Stomach (tissue), 19 donors: ENCODE measurements at places on chromosomes 7 and 10.

GRCh38 chr7:117247809-117248208, 75.0 kb downstream of the WNT2 start:
- DNase-seq: no peak

DNA sequence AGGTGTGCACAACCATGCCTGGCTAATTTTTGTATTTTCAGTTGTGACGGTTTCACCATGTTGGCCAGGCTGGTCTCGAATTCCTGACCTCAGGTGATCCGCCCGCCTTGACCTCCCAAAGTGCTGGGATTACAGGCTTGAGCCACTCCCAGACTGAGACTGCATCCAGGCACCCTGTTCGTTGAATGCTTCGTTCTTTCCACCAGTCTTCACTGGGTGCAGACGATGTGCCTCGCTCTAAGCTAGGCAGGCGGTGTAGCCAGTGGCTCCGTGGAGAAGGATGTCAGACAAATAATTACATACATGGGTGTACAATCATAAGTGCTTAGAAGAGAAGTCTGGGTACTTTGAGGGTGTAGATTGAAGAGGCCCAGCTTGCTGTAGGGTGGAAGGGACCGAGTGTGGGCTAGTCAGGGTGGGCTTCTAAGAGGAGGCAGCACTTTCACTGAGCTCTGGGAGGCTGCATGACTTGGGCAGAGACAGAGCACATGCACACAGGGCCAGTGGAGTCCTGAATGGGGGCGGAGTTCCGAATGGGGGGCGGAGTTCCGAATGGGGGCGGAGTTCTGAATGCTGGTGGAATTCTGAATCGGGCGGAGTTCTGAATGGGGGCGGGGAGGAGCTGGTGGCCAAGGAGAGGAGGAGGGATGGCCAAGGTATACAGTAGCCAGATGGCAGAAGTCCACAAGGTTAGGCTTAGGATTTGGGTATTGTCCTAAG, 74.3 kb downstream of the COL26A1 start:
- DNase-seq: no peak

DNA sequence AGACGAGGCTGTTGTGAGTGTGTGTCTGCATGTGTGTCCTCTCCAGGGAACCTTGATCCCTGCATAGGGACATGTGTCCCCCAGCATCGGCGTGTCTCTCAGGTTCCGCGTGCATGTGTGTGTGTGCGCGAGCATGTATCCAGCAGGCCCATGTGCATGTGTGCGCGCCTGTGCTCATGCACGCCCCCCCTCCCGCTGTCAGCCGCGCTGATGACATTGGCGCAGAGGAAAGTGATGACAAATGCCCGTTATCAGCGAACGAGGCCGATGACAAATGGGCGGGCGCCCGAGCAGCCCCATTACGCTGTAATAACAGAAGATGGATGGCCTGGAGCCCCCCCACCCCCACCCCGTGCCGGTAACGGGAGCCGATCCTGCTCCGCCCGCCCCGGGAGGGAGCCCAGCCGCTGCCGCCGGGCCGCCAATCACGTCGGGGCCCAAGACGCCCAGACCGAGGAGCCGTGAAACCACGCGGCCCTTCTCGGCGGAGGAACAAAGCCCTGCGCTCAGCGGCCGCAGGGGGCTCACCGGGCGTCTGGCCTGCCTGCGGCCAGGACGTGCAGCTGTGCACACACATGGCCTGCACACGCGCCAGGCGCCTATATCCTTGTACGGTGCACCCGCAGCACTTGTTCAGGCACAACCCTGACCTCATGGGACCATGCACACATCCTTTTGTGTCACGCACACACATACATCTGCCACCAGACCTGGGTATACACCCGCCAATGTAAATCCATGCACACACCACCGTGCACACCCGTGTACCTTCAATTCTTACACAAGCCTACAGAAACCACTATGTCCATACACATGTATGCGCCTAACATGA, 21.5 kb downstream of the POLL start:
- no peak for DNase-seq

GRCh38 chr7:103686064-103686463, 240.1 kb upstream of the SLC26A5 start:
- DNase-seq: peak; percentile 17

DNA sequence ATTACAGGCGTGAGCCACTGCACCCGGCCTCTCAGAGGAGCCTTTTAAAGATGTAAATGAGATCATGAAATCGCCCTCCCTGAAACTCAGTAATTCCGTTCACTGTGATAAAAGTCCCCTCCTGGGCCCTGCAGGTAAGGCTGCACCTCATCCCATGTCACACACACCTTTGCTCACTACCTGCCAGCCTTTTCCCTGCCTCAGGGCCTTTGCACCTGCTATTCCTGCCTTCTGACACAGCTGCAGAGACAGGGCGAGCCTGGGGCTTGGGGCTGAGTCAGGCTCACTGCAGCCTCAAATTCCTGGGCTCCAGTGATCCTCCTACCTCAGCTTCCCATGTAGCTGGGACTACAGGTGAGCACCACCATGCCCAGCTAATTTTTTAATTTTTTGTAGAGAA, 118.8 kb downstream of the MYL10 start:
- no peak for DNase-seq

- no peak for DNase-seq
Measured at GRCh38 chr10:79031723-79032122, 37.0 kb upstream of the ZMIZ1 start.

DNA sequence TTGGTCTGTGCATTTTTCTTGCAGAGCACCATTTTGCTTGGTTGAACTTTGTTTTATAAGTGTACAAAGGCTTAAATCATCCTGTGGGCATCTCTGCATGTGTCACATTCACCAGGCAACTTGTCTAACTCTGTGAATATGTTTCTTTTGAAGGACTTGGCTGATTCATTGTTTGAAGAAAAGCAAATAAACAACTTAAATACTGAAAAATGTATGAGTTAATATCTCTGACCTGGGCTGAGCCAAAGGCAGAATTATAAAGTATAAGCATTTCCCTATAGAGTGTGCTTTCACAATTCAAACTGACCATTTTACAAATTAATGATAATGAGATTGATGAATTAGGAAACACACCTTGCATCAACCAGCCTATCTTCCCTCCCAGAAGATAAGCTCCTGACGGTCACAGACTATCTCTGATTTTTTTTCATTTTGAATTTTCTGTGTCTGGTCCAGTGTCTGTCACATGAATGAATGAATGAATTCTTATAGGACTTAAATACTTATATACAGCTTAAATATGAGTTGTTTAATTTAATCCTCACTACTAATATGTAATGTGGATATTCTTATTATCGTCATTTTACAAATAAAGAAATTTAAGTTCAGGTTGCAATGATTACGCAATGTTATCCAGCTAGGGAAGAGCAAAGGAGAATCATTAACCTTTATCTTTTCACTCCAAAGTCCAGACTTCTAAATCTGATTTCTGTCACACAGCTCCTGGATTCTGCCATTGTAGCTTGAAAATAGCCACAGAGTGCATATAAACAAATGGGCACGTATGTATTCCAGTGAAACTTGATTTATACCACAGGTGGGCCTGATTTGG, 182.0 kb upstream of the PHYHIPL start:
- DNase-seq: no peak

- no peak for DNase-seq
Measured at GRCh38 chr10:87931836-87932230, 68.4 kb downstream of the PTEN start.

GRCh38 chr10:28400681-28401080, 97.8 kb upstream of the MPP7 start:
- DNase-seq: no peak

DNA sequence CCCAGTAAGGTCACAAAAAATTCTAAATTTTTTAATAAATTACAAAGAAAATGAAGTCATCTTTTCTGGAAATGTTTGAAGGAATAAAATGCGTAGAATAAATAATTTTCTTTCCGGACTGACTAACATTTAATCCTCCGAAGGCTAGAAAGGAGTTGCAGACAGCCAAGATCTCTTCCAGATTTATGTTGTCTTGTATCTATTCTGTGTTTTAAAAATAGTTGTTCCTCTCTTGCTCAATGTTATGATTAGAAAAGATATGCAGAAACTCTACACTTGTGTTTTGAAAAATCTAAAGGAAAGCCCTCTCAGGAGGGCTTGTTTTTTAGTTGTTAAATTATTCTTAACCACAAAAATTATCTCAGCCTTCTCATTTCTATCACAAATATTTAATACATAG, 70.7 kb downstream of the MACC1 start:
- no peak for DNase-seq

GRCh38 chr10:122243550-122243949, 27.5 kb upstream of the BTBD16 start:
- DNase-seq: peak; percentile 70

GRCh38 chr7:157589680-157590079, 252.9 kb downstream of the DNAJB6 start:
- DNase-seq: no peak

- DNase-seq: no peak
Measured at GRCh38 chr10:24363070-24363469, 154.1 kb downstream of the KIAA1217 start.

DNA sequence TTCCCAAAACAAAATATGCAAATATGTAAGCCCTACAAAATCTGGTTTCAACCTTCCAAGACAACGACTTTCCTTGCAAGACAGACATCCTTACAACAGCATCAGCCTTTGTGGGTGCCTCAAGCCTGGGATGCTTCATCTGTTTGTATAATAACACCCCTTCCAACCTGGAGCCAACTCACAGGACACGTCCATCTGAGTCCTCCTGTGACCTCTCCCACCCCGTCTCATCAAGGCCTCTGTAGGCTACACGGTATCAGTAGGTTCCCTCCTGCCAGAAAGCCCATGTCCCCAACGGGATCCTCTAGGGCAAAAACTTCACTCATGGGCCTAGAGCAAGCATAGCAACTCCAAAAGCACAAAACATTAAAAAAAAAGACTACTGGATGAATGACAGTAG, 173.2 kb downstream of the TNS3 start:
- DNase-seq: no peak

GRCh38 chr10:61835069-61835945, 66.2 kb upstream of the ARID5B start:
- peak; percentile 29 for DNase-seq

DNA sequence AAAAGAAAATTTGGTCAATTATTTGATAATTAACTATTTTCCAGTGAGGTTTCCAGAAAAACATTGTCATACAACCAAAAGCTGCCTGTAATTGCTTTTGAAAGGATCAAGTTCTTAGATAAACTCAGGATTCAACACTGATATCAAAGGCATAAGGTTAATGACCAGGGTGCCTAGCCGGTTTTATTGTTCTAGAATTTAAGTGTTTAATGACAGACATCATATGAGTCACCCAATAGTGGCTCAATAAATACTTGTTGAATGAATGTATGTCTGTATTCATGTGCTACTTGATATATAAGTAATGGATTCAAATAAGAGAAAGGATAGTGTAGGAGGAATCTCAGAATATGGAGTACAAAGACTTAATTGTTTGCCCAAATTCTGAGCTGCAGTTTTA, 196.1 kb upstream of the LRGUK start:
- DNase-seq: no peak

- no peak for DNase-seq
Measured at GRCh38 chr7:116145245-116145852, 65.0 kb upstream of the TES start.

DNA sequence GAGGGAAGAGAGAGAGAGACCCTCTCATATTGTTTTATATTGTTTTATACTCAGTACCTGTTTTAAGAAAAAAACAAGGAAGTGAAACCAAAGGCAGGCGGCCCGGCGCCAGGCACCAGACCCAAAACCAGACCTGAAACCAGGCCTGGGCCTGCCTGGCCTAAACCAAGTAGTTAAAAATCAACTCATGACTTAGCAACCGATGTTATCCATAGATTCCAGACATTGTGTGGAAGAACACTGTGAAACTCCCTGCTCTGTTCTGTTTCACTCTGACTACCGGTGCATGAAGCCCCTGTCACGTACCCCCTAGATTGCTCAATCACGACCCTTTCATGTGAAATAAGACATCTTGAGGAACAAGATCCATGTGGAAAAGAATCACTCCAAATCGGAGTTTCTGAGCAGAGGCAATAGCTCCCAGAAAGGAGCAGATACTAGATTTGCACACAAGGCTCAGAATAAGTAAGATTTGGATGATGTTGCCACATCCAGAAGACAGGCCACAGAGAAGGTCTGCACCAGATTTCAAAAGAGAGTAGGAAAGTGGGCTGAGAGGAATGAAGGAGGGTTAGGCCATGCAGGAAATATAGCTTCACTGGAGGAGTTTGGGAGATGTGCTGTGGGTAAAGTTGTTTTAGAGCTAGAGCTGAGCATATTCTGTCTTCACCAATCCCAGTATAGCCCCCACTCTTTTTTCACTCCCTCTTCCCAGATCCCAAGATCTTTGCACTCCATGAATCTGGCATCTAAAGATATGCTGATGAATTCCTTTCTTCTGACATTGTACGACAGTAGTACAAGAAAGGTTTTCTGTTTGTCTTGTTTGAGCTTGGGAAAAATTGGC, 8.8 kb upstream of the ZNF248 start:
- no peak for DNase-seq

- no peak for DNase-seq
Measured at GRCh38 chr10:33276282-33276923, 58.1 kb downstream of the NRP1 start.

GRCh38 chr10:3057946-3058345, 9.4 kb upstream of the PFKP start:
- DNase-seq: no peak

- DNase-seq: no peak
Measured at GRCh38 chr7:28882869-28883470, 75.2 kb downstream of the TRIL start.

DNA sequence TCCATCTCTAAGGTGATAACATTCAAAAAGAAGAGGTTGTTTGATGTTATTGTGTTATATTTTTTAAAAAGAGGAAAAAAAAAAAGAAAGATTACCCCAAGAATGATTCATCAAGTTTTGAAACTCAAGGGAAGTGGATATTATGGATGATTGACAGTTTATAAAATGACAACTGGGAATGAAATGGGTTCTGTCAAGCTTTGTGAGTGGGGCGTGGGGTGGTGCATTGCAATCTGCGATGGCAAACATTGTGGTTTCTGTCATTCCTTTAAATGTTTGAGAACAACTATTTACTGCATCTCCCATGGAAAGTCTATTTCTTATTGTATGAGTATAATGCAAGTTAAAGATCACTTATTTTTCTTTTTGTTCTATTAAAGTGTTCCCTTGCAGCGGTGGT, 297.0 kb downstream of the CCDC3 start:
- DNase-seq: no peak

DNA sequence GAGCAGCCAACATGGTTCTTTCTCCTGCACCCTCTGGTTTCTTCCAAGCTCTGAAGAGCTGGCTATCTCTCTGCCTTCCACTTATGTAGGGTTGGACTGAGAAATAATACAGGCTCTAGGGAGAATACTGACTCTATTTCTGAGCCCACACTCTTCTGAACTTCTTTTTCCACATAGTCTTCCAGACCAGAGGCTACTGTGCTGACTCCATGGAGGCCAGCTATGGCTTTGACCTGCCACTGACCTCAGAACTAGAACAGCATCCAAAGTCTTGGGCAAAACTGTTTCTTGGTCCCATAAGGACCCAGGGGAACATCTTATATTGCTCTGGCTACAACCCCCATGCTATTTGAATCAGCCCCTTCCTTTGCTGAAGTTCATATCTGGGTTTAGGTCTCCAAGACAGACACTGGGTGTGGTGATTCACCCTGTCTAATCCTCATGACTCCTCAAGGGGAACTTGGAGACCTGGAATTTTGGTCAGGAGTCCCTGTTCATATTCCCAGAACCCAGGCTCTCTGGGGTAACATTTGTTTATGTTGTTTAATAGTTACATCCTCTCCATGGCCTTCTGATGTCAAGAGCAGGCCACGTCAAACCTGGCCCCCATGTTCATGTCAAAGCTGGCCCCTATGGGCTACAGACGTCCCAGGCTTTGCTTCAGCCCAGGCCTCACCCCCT, 12.1 kb upstream of the PLAU start:
- DNase-seq: no peak

- DNase-seq: no peak
Measured at GRCh38 chr7:51034521-51035264, 252.0 kb upstream of the GRB10 start.

- no peak for DNase-seq
Measured at GRCh38 chr7:27133409-27134231, 3.1 kb upstream of the HOXA4 start.
